ENCODE measurements at places on chromosomes 3 and 15.

- no peak for DNase-seq
Observed at GRCh38 chr15:41928637-41929620, 35.1 kb upstream of the SPTBN5 start.

- DNase-seq, result no peak
Observed at GRCh38 chr3:154177406-154177805, 56.2 kb downstream of the ARHGEF26 start.

GRCh38 chr3:193981504-193981903 is 154.4 kb upstream of the HES1 start:
- DNase-seq, result no peak

DNA sequence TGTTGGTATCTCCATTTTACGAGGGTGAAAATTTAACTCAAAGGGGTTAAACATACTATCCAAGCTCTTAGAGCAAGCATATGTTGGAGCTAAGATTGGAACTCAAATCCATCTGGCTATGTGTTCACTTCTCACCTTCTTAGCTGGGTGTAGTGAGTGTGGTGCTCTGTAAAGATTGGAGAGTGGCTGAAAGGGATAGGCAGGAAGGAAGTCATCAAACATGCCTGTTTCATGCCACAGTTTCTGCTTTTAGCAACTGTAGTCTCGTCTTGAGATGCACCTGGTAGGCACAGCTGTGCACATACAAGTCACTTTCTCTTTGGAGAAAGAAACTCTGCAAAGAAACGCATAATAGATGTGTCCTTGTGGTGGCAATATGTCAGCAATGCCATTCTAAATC is 189.1 kb upstream of the MDFIC2 start:
- no peak for DNase-seq

- peak; percentile 68 for DNase-seq
Observed at GRCh38 chr3:8607234-8608040, 37.2 kb downstream of the SSUH2 start.

DNA sequence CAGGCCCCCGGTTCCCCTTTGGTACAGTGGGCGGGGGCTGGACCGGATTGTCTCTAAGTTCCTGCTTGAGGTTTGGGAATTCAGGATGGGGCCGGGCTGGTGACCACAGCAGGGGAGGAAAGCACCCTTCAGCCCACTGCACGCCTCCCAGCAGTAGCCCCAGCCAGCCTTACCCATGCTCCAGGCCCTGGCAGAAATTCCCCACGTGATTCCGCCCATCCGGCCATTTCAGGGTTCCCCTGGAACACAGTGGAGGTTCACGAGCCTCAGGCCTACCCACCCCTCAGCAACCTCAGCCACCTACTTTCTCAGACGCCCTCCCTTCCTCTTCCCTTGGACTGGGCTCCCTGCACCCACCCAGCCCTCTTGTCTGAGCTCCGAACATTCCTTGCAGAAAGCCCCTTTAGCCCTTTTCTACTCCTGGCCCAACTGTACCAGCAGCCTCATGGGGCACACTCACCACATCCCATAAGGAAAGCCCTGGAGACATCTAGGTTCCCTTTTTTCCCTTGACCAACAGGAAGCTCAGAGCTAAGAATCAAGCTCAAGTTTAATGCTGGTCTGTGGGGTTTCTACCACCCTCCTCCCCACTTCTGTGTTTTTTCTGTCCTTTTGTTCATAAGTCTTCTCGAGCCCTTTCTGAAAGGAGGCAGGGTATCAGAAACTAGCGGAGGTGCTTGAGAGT is 11.5 kb downstream of the ALS2CL start:
- DNase-seq, result no peak

- no peak for DNase-seq
Observed at GRCh38 chr3:127690106-127690505, 17.4 kb downstream of the ABTB1 start.

GRCh38 chr3:143410259-143410658 is 290.7 kb downstream of the CHST2 start:
- no peak for DNase-seq

- no peak for DNase-seq
Observed at GRCh38 chr3:53493963-53494791, at the start of gene CACNA1D. TSS of gene CACNA1D (plus strand) at chr3:53494611. CDS start at chr3:53495167, 556 bp downstream.

DNA sequence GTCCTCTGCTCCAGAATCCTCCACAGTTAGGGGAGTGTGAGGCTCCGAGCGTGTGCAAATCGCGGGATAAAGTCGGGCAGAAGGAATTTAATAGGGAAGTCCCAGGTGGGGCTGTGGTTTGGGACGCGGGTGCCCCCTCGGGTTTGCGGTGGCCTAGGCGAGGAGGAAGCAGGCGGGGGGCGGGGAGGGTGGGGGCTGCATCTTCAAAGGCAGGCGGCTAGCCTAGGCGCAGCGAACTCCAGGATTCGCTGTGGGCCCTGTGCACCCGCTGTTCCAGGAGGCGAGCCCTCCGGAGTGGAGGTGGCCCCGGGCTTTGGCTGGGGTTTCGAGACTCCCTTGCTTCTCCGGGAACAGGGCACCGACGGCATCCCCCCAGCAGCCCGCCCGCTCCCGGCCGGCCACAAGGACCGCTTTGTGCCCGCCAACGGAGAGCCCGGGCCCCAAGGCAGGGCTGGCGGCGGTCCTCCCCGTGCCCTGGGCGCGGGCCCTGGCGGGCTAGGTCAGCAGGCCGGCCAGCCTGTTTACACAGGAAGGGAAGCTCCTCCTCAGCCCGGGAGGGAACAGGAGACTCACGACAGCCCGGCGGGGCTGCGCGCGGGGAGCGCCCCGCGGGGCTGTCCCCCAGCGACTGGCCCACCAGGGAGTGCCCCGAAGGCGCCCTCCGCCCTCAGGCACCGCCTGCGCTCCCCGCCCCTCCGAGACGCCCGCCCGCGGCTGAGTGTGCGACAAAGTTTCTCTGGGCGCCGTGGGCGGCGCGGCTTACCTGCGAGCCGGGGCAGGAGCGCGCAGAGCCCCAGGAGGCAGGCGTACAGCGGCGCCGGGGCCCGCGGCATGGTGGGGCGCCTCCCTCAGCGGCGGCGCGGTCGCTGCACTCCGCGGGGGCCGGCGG is 753 bp downstream of the ITGB5 start:
- DNase-seq, result peak; percentile 36

GRCh38 chr15:62816342-62817069 is 226.0 kb upstream of the TPM1 start:
- DNase-seq, result no peak

- DNase-seq, result no peak
Observed at GRCh38 chr15:74808078-74808839, 4.4 kb upstream of the LMAN1L start.

DNA sequence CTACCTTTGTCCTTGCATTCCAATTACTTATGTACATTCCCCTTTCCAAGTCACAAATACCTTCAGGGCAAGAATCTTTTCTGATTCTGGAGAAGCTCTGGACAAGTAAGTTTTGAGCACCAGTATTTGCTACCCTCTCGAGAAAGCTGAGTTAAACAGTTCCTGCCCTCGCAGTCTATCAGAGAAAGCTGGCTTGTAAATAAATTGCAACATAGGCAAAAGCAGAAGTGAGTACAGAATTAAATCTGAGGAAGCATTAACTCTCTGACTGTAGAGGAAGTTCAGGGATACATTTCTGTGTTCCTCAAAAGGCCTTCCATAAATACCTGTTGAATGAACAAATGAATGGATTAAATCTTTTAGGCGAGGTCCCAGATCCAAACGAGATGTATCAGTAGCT is 1.2 kb downstream of the OSBPL11 start:
- no peak for DNase-seq

- DNase-seq, result no peak
Observed at GRCh38 chr3:136949146-136949545, 8.6 kb upstream of the IL20RB start.

DNA sequence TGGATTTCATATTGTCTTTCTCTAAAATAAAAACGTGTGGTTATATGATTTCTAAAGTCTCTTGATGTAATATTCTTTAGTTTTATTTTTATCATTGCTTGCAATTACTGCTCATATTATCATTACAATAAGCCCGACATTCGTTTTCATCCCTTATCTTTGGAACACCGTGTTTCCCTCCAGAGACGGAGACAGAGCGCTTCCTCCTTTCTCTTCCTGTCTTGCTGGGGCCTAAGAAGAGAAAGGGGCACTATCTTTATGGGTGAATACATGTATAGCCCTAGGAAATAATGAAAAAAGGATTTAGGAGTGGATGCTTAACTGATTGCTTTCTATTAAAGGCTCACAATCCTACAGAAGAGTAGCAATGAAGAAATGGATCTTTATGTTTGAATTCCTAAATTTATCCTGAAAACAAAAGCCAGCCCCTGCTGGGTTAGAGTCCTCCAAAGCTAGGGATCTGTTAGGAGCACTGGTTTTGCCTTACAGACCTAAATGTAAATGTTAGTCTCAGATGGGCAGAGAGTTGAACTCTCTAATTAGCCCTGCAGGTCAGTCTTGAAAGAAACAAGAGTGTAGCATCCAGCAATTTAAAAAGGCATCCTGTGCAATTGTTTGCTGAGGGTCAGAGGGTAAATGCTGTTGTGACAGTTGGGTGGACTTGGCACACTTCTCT is 145.1 kb downstream of the TP63 start:
- no peak for DNase-seq

- peak; percentile 36 for DNase-seq
Observed at GRCh38 chr3:100650651-100651619, 41.5 kb downstream of the ADGRG7 start.

DNA sequence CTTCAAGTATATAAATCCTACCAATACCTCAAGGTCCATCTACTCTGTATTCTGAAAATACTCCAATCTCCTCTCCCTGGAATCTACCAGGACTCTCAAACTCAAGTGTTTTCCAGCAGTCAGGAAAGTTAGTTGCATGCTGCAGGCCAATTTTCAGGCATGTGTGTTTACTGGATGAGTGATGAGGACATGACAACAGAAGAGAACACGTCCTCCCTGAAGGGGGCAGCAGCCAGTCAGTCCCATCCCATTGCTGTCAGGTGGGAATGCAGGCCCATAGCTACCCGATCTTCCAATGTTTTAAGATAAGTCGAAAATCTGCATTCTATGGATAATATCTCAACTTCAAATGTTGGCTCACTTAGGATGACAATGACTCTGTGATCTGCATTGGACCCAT is 496.2 kb downstream of the FHIT start:
- DNase-seq, result no peak

DNA sequence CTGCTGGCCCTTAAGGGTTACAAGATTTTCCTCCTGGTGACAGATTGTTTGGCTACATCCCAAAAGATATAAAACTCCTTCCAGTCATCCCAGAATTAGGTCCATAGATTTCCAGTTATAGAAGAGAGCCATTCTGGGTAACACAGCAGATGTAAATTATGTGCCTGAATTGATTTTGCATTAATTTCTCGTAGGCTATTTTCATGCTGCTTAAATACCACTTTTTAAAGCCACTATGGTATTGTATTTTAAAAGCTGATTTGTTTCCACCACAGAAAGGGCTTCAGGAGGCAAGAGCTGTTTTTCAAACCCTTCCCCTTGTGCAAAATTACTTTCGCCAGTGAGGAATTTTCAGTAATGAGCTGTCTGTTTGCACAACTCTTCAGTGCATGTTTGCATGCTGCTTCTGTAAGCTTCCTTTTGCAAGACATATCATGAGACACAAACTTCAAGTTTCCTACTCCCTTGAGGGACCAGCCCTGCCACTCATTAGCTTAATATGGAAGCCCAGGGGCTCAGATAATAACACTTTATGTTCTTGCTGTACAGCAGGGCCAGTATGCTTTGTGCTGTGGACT is 105.4 kb upstream of the TNIK start:
- no peak for DNase-seq

DNA sequence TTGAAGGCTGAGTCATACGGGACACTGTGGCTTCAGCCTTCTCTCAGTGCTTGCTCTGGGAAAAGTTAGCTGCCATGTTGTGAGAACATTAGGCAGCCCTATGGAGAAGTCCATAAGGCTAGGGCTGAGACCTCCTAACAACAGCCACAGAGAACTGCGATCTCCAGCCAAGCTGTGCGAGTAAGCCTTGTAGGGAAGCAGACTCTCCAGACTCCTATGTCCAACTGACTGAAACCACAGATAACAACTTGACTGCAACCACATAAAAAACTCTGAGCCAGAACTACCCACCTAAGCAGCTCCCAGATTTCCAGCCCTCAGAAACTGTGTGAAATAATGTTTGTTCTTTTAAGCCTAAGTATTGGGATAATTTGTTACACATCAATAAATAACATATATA is 40.7 kb downstream of the DENND6A start:
- DNase-seq, result no peak

DNA sequence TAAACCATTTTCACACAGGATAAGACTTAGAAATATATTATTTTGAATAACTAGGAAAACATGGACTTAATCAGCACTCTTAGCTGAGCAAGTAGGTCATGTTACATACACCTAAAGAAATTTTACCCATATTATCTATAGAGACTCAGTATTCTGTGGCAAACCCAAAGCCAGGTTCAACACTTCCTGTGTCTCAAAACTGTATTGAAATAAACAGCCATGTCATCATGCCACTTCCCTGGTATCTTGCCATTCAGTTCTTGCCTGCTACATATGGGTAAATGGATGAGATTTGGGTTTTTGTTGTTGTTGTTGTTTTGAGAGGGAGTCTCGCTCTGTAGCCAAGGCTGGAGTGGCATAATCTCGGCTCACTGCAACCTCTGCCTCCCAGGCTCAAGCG is 141.5 kb upstream of the PLXND1 start:
- no peak for DNase-seq

DNA sequence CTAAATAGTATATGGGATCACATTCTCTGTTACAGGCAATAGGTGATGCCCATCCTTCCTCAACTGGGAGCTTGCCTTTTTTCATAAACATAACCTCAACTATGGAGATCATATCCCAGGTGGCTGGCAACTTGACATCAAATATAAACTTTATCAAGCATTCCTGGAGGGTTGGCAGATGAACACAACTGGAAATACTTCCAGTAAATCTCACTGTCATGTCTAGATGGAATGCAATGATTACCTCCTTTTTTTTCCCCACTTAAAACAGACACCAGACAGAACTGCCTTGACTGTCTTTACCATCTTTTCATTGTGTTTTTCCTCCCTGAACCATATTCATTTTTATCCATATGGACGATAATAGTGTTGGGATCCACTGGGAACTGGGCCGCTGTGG is 43.1 kb upstream of the PFN2 start:
- DNase-seq, result no peak

- DNase-seq, result no peak
Observed at GRCh38 chr3:32423956-32424557, 32.4 kb downstream of the CMTM7 start.

DNA sequence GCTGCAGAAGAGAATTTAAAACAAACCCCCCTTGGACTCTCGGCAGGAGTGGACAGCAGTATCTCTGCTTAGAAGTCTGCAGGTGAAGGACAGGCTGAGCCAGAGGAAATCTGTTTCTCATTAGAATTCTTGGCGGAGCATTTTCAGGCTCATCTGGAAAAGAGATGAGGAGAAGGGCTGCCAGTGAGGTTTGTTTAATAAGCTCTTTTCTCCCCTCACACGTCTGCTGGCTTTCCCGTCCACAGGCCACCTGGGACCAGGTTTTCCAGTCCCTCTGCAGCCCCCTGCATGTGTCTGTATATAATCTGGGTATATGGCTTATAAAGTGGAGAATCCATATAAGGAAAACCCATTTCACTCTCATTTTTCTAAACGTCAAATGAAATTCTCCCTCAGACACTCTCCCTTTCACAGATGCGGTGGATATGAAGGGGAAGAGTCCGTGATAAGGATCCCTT is 155.4 kb upstream of the TPM1 start:
- no peak for DNase-seq

GRCh38 chr3:141767066-141767465 is 3.9 kb downstream of the GRK7 start:
- DNase-seq, result no peak
